Renal pelvis (tissue), 12 donors: ENCODE measurements at places on chromosomes 1 and 21. TPM values are rescaled to one million over a fixed set of nuclear protein-coding genes. Genes with fewer than 3 reads are reported as not detected.

DNA sequence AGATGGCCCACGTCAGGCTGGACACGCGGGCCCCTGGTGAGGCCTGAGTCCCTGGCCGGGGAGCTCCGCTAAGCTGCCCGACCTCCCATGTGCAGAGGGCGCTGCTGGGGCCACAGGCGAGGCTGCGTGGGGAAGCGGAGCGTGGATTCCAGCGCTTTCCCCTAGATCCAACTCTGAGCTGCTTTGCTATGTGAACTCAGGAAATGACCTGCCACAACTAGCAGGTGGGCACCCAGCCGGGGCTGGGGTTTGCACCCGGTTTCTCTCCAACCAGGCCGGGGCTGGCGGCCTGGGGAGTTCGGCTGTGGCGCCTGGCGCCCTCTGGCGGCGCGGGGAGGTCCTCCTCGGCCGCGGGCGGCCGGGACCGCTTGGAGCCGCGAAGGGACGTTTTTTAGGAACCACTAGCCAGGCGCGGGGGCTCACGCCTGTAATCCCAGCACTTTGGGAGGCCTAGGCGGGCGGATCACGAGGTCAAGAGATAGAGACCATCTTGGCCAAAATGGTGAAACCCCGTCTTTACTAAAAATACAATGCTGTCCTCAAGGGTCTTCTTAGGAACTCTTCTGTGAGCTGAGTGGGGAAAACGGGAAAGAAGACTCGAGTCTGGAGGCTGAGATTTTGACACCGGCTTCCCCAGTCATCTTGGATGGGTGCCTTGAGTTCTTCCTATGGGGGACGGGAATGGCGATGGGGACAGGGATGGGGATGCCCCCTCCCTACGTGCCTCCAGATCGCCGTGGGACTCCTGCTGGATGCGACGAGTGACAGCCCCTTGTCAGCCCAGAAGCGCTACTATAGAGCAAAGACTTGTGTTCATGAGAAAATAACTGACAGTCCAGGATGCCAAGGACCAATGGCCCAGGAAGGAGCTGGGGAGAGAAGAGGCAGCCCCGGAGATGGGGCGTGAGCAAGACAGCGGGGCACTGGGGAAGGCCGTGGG, 12.6 kb downstream of the PYCR2 start:
- DNase-seq: no peak

Gene ZNF669
- 14.1 TPM for polyA plus RNA-seq

GRCh38 chr1:13570924-13571323, 12.7 kb upstream of the PDPN start:
- no peak for DNase-seq

Gene GPR25
- not detected for polyA plus RNA-seq

GRCh38 chr1:152926091-152926490, 17.7 kb downstream of the IVL start:
- no peak for DNase-seq

- no peak for DNase-seq
Observed at GRCh38 chr1:183953031-183953430, 84.5 kb downstream of the COLGALT2 start.

Gene GPR153
- 9.4 TPM for polyA plus RNA-seq
